ENCODE measurements at places on chromosomes 13 and 19. TPM values are rescaled to one million over a fixed set of nuclear protein-coding genes. Genes with fewer than 3 reads are reported as not detected.

HSH2D gene
- not detected for total RNA-seq

TRPM4 gene
- total RNA-seq = 8.2 TPM

FXYD3 gene
- total RNA-seq = 0.71 TPM

ZNF561 gene
- 8.7 TPM for total RNA-seq

ZNF253 gene
- total RNA-seq = not detected

ZNF570 gene
- total RNA-seq = 4.7 TPM

ZNF93 gene
- not detected for total RNA-seq

DACH1 gene
- not detected for total RNA-seq

NLRP11 gene
- total RNA-seq = 0.06 TPM

All from A549 treated with Hydrocortisone at 1 μM for 4 hours (cell line).